Activated CD4-positive, alpha-beta T cell treated with anti-CD3 and anti-CD28 coated beads, Interleukin-2, amount 50 U/mL, for 4 hours (primary cell): ENCODE measurements at places on chromosomes 1 and 21.
A peak's percentile ranks its signal among the peaks of the same experiment; 100 is the strongest.

DNA sequence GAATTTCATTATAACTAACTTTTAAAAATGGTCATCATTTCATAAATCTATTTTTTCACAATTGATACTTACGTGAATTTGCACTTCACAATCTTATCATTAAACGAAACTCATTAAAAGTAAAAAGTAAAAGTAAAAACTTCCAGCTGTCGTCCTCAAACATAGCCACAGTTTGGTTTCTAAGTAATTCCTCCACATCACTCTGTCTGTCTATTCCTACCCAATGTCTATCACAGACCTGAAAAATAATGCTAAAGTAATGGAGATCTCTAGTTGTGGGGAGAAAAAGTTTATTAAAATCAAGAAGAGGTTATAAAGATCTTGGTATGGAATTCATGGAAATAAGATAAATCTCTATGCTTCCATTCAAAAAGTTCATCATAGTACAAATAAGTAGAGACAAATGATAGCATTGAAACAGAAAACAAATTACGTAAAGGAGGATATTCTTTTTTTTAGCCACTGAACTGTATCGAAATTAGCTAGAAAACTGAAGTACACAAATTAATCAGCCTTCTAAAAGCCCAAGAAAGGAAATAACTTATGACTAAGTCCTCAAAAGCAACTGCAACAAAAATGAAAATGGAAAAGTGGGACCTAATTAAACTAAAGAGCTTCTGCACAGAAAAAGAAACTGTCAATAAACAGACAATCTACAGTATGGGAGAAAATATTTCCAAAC, 148.6 kb downstream of the TIAM1 start:
- no peak for DNase-seq

GRCh38 chr1:25773441-25774125, 26.4 kb upstream of the SELENON start:
- DNase-seq: no peak

GRCh38 chr1:2983319-2983705, 38.0 kb upstream of the ACTRT2 start:
- no peak for DNase-seq

DNA sequence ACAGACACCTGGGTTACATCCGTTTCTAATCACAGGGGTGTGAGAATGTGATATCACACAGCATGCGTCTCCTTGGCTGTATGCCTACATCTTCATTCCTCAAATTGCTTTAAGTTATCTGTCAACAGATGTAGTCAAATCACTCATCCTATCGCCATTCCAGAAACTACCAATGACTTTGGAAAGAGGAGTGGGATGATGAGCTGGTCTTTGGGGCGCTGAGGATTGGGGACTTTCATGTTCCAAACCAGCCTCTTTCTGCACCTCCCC, 104.8 kb downstream of the NAV1 start:
- DNase-seq: no peak

DNA sequence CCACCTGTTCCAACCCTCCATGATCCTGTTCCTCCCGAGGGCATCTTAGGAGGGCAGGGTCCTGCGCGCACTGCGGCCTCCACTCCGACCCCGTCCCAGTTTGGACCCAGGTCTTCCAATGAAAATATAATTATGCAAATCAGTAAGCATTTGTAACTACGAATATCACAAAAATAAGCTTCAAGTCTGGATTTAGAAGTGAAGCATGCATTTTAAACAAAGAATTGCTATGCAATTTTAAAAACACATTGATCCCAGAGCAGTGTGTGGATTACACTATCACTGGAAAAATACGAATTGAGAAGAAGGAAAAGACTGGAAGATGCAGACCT, 673 bp downstream of the PRMT2 start:
- DNase-seq: no peak

DNA sequence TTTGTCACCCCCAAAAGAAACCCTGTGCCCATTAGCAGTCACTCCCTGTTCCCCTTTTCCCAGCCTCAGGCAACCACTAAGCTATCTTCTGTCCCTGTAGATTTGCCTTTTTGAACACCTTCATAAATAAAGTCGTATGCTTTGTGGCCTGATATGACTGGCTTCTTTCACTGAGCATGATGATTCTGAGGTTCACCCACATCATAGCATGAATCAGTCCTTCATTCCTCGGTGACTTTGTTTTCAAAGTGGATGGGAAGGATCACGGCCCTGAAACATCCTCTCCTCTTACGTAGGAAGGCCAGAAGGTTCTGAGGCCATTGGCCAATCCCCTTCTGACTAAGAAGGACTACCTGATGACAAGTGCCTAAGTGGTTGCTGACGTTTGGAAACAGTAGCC, 39.1 kb downstream of the NIPAL3 start:
- DNase-seq: no peak

- no peak for DNase-seq
Observed at GRCh38 chr1:93659822-93660503, 21.7 kb downstream of the BCAR3 start.

- no peak for DNase-seq
Observed at GRCh38 chr1:16612332-16613172, 812 bp downstream of the NBPF1 start.

GRCh38 chr1:46003315-46003714, 129.1 kb downstream of the PIK3R3 start:
- no peak for DNase-seq

- no peak for DNase-seq
Observed at GRCh38 chr1:186050360-186050759, 316.2 kb downstream of the HMCN1 start.

DNA sequence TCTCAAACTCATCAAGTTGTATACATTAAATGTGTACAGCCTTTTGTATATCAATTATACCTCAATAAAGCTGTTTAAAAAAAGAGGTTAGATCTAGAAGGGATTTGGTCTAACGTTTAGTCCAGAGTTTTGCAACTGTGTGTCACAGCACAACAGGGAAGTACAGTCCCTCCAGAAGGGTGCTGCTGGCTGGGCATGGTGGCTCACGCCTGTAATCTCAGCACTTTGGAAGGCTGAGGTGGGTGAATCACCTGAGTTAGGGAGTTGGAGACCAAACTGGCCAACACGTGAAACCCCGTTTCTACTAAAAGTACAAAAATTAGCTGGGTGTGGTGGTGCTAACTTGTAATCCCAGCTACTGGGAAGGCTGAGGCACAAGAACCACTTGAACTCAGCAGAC, 78.3 kb upstream of the HAO2 start:
- no peak for DNase-seq

DNA sequence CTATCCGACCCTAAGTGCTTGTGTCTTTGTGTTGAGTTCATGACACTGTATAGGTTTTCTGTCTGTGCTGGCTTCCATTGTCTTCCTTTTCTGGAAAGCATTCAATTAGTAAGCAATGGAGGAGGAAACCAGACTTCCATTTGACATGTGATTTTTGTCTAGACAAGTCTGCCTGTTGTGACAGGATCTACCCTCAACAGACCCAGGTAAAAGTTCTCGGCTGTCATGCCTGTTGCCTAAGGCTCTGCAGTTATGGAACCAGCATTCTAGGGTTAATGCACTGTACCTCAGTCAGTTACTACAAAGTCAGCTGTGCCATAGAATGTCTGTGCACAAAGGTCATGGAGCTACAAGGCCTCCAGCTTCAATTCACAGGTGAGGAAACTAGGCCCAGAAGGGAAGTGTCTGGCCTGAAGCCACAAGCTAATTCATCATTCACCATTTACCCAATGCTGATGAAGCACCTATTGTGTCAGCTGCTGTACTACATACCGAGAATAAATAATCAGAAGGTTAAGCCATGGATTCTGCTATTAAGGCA, 72.3 kb downstream of the PLPP3 start:
- no peak for DNase-seq

GRCh38 chr1:86429835-86430234, 5.9 kb downstream of the CLCA2 start:
- no peak for DNase-seq

GRCh38 chr1:51620470-51620869, 3.6 kb downstream of the OSBPL9 start:
- DNase-seq: no peak

- peak; percentile 19 for DNase-seq
Observed at GRCh38 chr1:119275145-119276134, 93.1 kb upstream of the HAO2 start.

DNA sequence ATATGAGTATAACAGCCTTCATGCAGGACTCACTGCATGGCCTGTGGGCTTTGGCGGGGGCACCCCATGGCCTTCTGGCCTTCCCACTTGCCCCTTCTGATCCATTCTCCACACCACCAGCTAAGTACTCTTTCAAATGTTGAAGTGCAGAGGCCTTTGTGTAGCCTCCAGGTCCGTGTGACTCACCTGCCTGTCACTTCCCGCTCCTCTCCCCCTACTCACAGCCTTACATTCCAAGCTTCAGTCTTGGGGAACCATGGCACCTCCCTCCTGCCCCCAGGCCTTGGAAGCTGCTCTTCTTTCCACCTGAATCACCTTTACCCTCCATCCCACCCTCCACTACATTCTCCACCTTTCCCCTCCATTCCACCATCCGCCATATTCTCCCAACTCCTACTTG, 69.6 kb downstream of the PGM1 start:
- no peak for DNase-seq

DNA sequence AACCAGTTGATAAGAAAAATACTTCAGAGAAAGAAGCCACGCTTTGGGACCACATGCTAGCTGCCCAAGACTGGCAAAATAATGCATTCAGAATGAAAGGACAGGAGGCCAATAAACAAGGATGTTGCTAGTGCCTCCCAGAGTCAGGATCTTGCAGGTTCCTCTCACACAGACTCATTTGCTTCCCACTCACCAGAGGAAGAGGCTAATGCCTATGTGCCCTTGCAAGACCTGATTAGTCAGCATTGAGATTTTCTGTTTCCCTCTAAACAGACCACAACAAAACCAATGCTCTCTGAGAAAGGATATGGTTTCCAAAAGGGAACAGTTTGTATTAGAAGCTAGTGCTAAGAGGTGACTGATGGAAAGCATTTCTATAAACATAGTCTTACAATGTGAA, 85.7 kb downstream of the NRDC start:
- DNase-seq: no peak

- no peak for DNase-seq
Observed at GRCh38 chr1:151146072-151146411, 389 bp downstream of the SEMA6C start.

GRCh38 chr1:53409233-53409632, 50.0 kb upstream of the DMRTB1 start:
- no peak for DNase-seq

DNA sequence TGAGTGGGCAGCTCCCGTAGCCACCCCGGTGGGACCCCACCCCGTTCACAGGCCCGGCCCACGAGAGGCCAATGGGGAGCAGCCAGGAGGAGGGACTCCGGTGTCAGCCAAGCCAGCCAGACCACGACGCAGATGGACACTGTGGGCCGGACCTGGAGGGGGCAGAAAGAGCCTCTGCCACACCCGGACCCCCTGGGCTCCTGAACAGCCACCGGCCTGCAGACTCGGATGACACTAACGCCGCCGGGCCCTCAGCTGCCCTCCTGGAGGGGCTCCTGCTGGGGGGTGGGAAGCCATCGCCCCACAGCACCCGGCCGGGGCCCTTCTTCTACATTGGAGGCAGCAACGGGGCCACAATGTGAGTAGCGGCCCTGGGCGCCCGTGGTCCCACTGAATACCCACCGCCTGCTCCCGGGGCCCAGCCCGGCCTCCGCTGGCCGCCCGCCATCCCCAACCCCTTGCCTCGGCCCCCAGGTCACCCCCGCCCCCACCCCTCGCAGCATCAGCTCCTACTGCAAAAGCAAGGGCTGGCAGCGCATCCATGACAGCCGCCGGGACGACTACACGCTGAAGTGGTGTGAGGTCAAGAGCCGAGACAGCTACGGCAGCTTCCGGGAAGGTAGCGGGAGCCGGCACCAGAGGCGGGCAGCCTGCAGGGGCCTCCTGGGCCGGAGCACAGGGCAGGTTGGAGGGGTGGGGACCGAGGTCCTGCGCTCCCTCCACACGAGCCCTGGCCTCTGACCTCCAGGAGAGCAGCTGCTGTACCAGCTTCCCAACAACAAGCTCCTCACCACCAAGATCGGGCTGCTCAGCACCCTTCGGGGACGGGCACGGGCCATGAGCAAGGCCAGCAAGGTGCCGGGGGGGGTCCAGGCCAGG, 6.5 kb downstream of the TTLL10 start:
- DNase-seq: no peak

GRCh38 chr1:26094677-26095383, 16.8 kb upstream of the PDIK1L start:
- DNase-seq: no peak

DNA sequence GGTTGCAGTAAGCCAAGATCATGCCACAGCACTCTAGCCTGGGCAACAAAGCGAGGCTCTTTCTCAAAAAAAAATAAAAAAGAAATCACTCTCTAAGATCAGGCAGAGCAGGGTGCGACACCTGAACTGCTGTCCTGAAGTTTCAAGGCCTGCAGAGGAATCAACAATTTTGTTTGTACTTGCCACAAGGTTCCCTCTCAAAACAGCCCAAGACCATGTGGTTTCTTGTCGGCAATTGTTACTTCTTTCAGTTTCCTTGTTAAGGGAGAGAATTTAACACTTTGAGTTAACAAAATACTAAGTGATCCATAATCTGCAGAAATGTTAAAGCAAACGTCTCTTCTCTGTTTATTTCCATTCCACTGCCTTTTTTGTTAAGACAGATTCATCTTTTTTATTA, 36.5 kb downstream of the MACO1 start:
- DNase-seq: no peak

- DNase-seq: no peak
Observed at GRCh38 chr1:8162168-8162567, 136.1 kb upstream of the ERRFI1 start.

- DNase-seq: peak; percentile 29
Observed at GRCh38 chr1:244049162-244050013, 1.7 kb upstream of the ZBTB18 start.

- DNase-seq: no peak
Observed at GRCh38 chr21:15289896-15290841, 225.4 kb upstream of the NRIP1 start.

GRCh38 chr1:2925291-2925690, 96.0 kb upstream of the ACTRT2 start:
- DNase-seq: no peak

- DNase-seq: no peak
Observed at GRCh38 chr1:223343692-223344091, 20.3 kb downstream of the SUSD4 start.

- no peak for DNase-seq
Observed at GRCh38 chr1:72283307-72284083, 1.2 kb upstream of the NEGR1 start.

DNA sequence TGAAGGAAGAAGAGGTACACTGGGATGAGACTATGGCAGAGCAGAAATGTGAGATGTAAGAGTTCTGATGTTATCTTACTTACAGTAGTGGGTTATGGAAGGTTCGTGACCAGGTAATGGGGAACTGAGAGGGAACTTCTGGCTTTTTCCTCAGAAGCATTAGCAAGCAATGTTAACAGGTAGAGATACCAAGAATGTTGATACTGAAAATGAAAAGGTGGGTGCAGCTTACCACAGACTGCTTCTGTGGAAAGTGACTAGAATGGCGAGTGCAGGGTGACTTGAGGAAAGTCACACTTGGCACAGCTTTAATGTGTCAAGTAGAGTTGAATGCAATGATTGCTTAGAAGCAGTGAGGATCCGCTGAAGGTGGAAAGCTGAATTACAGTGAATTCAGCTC, 70.8 kb downstream of the PLA2G4A start:
- DNase-seq: no peak
